ENCODE measurements at places on chromosomes 4 and X.
A peak's percentile ranks its signal among the peaks of the same experiment; 100 is the strongest.

DNA sequence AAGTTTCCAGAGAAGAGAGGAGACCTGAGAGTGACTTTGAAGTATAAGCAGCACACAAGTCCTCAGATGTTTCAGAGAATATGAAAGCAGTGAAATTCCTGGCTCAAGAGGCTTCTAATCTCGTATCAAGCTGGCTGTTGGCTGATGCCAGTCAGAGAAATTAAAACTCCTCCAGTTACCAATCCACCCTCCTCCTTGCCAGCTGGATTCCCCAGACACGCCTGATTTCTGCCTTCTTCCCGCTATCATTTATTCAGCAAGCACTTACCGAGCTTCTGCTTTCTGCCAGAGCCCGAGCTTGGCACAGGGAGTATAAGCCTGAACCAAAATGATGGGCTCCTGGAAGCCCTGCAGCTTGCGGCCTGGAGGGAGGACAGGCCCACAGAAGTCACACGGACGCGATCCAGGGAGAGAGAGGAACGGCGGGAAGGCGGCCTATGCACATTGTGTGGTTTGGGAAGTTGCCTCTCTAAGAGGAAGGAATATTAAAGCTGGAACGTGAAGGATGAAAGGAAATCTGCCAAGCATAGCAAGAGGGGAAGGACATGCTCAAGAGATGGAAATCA, 102.4 kb upstream of the TBL1X start:
- no peaks in the 10 kb centered on the region for H3K4me1 ChIP-seq
- H3K27ac ChIP-seq: no peak overlapping the region
- no peaks in the 10 kb centered on the region for H3K27me3 ChIP-seq
- H3K36me3 ChIP-seq: no peaks in the 10 kb centered on the region
- no peak overlapping the region for H3K4me3 ChIP-seq

DNA sequence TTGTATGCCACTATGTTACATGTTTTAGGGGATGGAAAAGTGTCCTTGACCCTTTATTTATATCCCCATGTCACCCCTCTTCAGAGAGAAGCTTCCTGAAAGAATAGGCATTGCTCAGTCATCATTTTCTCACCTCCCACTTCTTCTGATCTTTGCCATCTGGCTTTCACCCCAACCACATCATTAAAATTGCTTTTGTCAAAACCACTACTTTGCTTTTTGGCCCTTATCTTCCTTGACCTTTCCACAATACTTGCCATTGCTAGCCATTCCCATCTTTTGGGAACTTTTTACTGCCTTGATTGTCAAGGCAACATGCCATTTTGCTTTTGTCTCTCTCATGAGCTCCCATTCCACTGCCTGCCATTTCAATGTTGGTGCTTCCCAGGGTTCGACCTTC, 14.9 kb upstream of the FAM9B start:
- no peak for DNase-seq
- H3K27me3 ChIP-seq: no peaks in the 10 kb centered on the region
- H3K4me3 ChIP-seq: no peak overlapping the region
- no peak overlapping the region for H3K27ac ChIP-seq
- H3K4me1 ChIP-seq: no peaks in the 10 kb centered on the region

- no peak overlapping the region for H3K4me3 ChIP-seq
- H3K36me3 ChIP-seq: no peaks in the 10 kb centered on the region
- no peak for DNase-seq
Measured at GRCh38 chr4:48195374-48195773, 61.3 kb upstream of the TXK start.

GRCh38 chrX:48786341-48786800, at the start of gene GATA1:
GATA1 (plus strand) TSS chrX:48786590; CDS start chrX:48791110, 4,520 bp downstream.
- no peaks in the 10 kb centered on the region for H3K36me3 ChIP-seq
- DNase-seq: no peak
- H3K4me1 ChIP-seq: no peaks in the 10 kb centered on the region
- no peaks in the 10 kb centered on the region for H3K27me3 ChIP-seq
- H3K27ac ChIP-seq: no peak within 1 kb of the TSS

- H3K4me3 ChIP-seq: no peak overlapping the region
- no peaks in the 10 kb centered on the region for H3K36me3 ChIP-seq
- no peaks in the 10 kb centered on the region for H3K4me1 ChIP-seq
Measured at GRCh38 chrX:33142331-33142730, 69.0 kb downstream of the DMD start.

DNA sequence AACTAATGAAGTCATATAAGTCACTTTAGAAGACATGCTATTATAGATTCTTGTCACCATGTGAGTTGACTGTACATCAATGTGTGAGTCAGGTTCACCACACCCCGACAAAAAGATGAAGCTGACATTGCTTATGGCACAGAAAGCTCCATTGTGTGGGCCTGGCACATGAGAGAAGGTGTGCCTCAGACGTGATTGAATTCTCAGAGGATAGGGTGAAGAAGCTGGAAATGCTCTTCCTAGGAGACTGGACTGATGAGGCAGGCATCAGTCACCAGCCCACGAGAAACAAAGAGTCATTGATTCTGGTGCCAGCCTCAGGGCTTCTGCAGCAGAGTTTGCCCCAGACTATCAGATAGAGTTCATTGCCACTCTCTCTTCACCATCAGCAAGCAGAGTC, 35.9 kb upstream of the LRAT start:
- H3K27ac ChIP-seq: peak overlapping the region; percentile 15
- DNase-seq: no peak
- H3K4me3 ChIP-seq: no peak overlapping the region
- no peaks in the 10 kb centered on the region for H3K36me3 ChIP-seq
- peaks cover 4% of the 10 kb centered on the region for H3K4me1 ChIP-seq
- no peaks in the 10 kb centered on the region for H3K27me3 ChIP-seq

- no peak overlapping the region for H3K27ac ChIP-seq
- no peak overlapping the region for H3K4me3 ChIP-seq
- H3K36me3 ChIP-seq: no peaks in the 10 kb centered on the region
- DNase-seq: no peak
Measured at GRCh38 chr4:12360391-12360790, 931.7 kb upstream of the HS3ST1 start.

DNA sequence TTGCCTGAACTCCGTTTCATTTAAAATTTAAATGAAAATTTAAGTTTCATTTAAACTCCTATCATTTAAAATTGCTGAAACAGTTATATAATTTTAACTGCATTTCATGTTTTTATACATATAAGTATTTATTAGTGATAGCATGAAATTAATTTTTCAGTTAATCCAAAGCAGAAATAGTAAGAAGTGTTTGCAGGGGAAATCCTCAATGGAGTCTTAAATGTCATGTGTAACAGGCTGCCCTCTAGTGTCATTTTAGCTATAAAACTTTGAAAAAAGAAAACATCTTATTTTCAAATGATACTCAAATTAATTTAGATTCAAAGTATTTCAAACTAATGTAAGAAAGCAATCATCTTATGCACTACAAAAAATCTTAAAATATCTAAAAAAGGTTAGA, 27.2 kb downstream of the TAPT1 start:
- H3K4me1 ChIP-seq: peaks cover 3% of the 10 kb centered on the region
- no peak for DNase-seq
- H3K27me3 ChIP-seq: no peaks in the 10 kb centered on the region
- no peak overlapping the region for H3K27ac ChIP-seq

All from RWPE2 (cell line).